ENCODE measurements at places on chromosomes 3 and 15.
A peak's percentile ranks its signal among the peaks of the same experiment; 100 is the strongest.

GRCh38 chr3:189041482-189042090 lies 130.2 kb upstream of the TPRG1 start:
- peak; percentile 24 for DNase-seq

GRCh38 chr3:89221924-89222323 lies 114.5 kb downstream of the EPHA3 start:
- no peak for DNase-seq

GRCh38 chr15:76674883-76675282 lies 230.3 kb downstream of the SCAPER start:
- DNase-seq: no peak

GRCh38 chr3:16809993-16810392 lies 74.8 kb upstream of the PLCL2 start:
- DNase-seq: no peak

- no peak for DNase-seq
Observed at GRCh38 chr15:80031841-80032240, 27.6 kb upstream of the ZFAND6 start.

All from GM06990 (cell line).